Fibroblast of skin of left biceps (primary cell): ENCODE measurements at places on chromosomes 4 and X.

GRCh38 chrX:78199851-78200250 lies 60.4 kb upstream of the TAF9B start:
- DNase-seq, result no peak

GRCh38 chr4:152591876-152592275 lies 56.0 kb upstream of the FBXW7 start:
- no peak for DNase-seq

DNA sequence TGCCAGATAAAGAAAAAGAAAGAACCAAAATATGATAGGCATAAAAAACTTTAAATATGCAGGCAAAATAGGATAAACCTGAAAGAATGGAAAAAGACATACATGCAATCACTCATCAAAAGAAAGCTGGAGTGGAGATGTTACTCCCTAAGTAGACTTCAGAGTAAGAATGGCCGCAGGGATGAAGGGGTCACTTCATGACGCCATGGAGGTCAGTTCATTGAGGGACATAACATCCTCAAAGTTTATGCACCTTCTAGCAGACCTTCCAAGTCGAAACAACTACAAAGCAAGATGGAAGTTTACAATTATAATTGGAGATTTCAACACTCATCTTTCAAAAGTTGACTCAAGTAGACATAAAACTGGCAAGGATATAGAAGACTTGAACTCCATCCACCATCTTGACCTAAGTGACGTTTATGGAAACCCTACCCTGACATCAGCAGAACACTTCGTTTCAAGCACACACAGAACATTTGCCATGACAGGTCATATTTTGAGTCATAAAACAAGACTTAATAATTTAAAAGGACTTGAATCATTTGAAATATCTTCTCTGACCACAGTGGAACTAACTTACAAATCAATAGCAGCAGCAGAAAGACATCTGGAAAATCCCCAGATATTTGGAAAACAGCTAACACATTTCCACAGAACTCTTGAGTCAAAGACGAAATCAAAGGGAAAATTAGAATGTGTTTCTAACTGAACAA lies 106.0 kb upstream of the LRPAP1 start:
- DNase-seq, result no peak

DNA sequence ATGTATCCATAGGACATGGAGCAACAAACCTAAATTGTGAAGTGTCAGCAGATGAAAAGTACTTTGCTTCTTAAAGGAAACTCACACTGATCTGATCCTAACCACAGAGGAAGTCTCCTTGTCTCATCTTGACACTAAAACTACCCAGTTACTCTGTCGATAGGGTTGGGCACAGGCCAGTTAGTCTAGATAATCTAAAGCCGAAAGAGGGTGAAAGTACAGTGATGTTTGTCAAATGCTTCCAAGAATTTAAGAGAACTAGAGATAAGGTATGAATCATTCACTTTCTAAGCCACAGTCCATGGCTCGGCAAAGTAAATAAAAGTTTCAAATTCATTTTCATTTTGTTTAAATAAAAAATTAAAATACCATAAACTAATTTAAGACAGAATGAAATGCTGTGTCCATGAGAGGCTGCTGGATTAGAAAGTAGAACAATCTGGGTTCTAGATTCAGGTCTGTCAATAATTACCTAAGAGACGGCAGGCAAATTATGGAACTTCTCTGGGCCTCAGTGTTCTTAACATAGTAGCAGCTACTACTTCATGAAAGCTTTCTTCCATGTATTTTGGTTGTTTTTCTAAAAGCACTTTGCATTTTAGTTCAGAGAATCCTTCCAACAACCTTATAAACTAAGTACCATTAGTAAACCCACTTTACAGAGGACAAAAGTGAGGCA lies 176.7 kb downstream of the LDB2 start:
- peak; percentile 30 for DNase-seq

DNA sequence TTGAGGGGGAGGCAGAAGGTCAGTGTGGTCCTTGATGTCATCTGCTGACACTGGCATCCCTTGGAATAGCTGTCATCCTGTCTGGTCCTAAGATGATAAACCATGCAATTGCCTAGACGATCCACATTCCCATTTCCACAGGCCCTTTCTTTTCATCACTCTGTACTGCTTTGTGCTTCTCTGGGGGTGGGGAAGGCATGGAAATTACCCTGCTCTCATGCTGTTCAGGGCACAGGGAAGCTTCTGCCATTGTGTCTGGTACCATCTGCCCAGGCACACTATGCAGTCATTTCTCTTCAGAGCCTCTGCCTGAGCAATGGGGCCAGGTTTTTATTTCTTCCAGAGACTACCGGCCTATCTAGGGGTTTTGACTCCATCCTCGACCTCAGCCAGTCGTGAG lies 49.7 kb upstream of the ELOVL6 start:
- DNase-seq, result no peak

DNA sequence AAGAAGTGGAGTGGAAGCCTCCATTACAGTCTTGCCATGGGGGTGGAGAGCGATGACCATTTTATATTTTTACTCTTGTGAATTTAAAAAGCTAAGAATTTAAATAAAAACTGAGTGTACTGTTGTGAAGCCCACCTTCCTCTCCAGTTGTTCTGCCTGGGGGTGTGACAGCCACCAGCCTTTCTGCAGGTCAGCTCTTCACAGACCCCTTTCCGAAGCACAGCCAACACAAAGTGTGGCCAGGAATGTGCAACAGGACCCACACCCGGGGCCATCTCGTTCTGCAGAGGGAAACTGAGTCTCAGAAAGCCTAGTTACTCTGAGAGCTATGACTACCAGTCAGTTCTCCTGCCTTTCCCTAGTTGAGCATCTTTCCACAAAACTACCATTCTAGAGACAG lies 1.4 kb downstream of the GRPEL1 start:
- DNase-seq, result no peak

- no peak for DNase-seq
Observed at GRCh38 chrX:143581240-143581639, 54.7 kb downstream of the SLITRK4 start.

DNA sequence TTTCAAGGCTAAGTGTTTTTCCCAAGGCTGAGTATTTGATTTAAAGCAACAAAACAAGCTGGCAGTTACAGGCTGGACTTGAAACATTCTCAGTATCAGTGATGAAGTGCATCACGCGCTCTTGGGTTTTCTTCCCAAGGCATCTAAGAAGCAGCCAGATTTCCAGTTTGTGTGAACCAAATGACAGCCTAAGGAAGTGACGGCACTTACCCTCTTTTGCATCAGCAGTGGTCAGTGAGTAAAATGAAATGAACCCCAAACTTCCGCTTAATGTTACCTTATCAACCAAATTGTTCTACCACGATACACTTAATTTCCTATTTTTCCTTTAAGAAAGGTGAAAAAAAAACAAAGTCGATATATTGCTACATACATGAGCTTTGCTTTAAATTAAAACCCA lies 15.8 kb upstream of the GYPE start:
- DNase-seq, result no peak
